Esophagus squamous epithelium (tissue), 5 donors: ENCODE measurements at places on chromosomes 7 and 10.

- DNase-seq = no peak
These were observed 383.4 kb downstream of the GATA3 start for GRCh38 chr10:8437896-8438295.

GRCh38 chr7:44894888-44895580, 9.7 kb upstream of the PURB start:
- no peak for DNase-seq

DNA sequence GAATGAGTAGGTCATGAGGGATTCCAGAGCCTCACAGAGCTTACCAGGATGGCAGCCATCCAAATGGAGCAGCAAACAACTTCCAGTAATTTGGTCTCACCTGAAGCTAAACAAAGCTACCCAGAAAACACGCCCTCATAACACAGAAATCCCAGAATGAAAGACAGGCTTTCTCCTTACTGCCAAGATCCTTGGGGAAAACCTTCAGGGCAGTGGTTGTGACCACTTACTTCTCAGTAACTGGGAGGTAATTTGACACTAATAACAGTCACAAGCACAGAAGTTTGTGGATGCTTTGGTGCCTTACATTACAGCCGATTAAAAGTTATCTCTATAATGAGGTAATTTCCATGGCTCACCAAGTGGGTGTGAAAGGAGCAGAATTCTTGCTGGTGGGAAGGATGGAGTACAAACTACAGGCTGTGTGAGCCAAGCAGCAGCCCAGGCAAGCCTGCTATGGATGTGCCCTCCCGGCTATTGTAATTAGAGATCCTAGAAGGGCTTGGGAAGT, 10.4 kb downstream of the WDR91 start:
- DNase-seq = no peak

GRCh38 chr7:121479466-121479865, 83.4 kb upstream of the FAM3C start:
- DNase-seq = no peak

- no peak for DNase-seq
These were observed 43.6 kb upstream of the CARD11 start for GRCh38 chr7:3087243-3087755.

GRCh38 chr7:107961405-107961804, 41.6 kb downstream of the LAMB1 start:
- DNase-seq = no peak
